ENCODE measurements at places on chromosomes 5 and 9.

DNA sequence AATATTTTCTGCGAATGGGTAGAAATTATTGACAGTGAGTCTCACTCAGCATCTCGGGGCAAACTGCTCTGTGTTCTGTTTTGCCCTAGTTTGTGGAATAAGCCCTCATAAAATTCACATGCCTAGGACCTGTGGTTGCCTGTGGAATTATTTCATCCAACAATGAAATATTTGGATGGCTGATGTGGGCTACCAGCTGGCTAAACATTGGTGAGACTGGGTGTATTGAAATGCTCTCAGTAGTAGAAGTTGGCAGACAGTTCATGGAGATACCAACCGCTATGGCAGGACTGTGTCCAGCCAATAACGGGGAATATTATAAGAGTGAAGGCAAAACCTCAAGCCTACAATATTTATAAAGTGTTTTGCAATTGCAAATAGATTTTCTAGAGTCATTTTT is 344.1 kb upstream of the RPS23 start:
- DNase-seq, result no peak

DNA sequence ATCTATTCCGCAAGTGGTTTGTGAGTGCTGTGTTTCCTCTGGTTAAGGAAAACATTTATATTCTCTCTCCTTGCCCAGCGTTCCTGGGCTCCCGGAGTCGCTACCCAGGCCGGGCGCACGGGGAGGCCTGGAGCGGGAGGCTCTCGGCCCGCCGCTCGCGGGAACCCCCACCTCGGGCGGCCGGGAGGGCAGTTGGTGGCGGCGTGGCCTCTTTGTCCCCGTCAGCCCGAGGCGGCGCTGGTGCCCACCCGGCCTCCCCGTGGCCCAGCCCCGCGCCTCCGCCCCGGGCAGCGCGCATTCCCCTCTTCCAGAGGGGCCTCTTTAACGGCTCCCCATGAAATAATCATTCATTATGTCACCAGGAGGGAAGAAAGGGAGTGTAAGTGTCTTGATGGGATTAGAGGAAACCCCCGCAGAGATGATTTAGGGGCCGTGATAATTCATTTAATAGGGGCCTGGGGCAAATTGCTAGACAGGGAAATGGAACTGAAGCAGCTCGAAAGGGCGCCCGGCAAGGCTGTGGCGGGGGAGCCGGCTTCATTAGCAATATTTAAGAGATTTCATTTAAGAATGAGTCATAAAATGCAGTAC is 181.9 kb upstream of the TBCA start:
- DNase-seq, result no peak

GRCh38 chr9:94703488-94704140 is 22.9 kb upstream of the AOPEP start:
- DNase-seq, result no peak

GRCh38 chr9:128419061-128419925 is 1.4 kb upstream of the CERCAM start:
- peak; percentile 81 for DNase-seq

DNA sequence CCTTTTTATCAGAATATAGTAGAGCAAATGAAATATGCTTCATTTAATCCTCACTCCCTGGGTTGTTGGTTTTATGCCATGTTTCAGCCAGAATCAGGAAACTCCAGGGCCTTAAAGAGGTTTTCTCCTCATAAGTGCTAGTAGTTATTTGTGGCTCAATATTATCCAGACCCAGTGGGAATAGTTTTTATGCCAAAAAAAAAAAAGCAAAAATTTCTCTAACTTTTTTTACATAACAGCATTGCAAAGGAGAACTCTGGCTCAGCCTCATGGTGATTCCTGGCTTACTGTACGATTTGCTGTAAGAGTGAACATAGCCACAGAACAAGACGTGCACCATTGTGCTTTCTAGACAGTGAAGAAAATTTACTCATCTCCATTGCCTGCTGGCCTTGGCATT is 232.5 kb downstream of the PJA2 start:
- DNase-seq, result no peak

DNA sequence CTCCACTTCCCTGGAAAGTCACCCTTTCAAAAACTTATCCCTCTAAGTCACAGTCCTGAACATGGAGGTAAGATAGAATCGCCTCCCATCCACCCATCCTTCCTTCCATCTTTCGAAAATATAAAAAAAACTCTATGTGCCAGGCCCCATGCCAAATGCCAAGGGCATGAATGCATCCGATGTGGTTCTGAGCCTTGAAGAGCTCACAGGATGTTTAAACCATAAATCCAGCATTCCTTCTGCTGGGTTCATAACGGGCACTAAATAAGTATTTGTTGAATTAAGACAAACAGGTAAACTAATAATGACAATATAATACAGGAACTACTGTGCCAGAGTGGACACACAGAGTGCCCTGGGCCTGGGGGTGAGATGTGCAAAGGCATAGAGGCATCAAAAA is 147.3 kb downstream of the TTLL11 start:
- no peak for DNase-seq

DNA sequence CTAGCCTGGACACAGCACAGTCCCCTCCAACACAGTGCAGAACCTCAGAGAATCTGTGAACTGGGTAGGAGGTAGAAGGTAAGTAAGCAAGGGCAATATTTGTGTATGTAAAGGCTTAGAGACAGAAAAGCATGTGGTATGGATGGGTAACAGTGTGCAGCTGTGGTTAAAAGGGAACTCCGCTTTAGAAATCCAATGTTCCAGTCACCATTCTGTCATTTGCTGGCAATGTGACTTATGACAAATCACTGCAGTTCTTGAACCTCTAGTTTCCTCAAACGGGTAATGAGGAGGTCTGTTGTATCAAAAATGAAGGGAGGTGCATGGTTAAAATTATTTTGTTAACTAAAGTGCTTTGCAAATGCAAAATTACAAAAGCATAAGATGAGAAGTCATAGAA is 125.5 kb upstream of the IFNE start:
- DNase-seq, result no peak

GRCh38 chr5:151454166-151454565 is 6.8 kb downstream of the SLC36A1 start:
- DNase-seq, result no peak

- DNase-seq, result no peak
These were observed 104.6 kb downstream of the CDK5RAP2 start for GRCh38 chr9:120475341-120475740.

- peak; percentile 87 for DNase-seq
These were observed 91.6 kb downstream of the CFAP90 start for GRCh38 chr5:7759257-7759871.

- DNase-seq, result no peak
These were observed 109.8 kb upstream of the NMUR2 start for GRCh38 chr5:152514827-152515397.

GRCh38 chr9:17894501-17895160 is 315.8 kb downstream of the SH3GL2 start:
- no peak for DNase-seq

- no peak for DNase-seq
These were observed 103.2 kb downstream of the LHFPL2 start for GRCh38 chr5:78545406-78545805.

GRCh38 chr5:130541617-130542221 is 623.3 kb downstream of the HINT1 start:
- no peak for DNase-seq

DNA sequence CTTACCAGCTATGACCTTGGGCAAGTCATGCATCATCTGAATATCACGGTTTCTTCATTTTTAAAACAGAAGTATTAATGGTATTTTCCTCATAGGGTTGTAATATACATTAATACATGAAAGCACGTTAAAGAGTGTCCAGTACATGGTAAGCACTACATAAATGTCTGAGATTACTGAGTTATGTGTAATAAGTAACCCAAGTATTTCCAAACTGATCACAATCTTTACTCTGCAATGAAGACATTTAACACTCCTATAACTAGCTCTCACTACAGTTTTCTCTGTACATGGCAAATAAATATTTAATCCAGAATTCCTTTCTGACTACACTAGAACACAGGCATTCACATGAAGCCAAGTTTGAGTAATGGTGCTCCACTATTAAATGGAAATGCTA is 4.0 kb downstream of the GLDC start:
- DNase-seq, result no peak

GRCh38 chr5:35857606-35858205 is 1.0 kb downstream of the IL7R start:
- no peak for DNase-seq

GRCh38 chr9:107137495-107138202 is 145.4 kb upstream of the RAD23B start:
- DNase-seq, result no peak

DNA sequence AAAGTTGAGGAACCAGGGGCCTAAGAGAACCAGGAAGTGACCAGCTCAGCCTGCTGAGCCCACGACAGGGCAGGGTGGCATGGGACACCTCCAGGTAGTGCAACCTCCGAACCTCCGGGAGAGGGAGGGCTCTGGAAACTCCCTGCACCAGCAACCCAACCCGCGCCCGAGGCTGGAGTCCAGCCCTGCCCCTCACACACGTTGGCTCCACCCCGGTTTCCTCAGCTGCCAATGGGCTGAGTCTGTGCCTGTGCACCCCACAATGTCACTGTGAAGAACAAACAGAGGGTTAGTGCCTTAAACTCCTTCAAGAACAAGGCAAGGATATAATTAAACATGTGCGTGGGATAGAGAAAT is 17.0 kb upstream of the UNC5A start:
- DNase-seq, result no peak

- no peak for DNase-seq
These were observed 68.7 kb upstream of the OSMR start for GRCh38 chr5:38777111-38777510.

GRCh38 chr9:130327781-130328348 is 62.3 kb downstream of the HMCN2 start:
- DNase-seq, result no peak

- no peak for DNase-seq
These were observed 47.5 kb downstream of the BARX1 start for GRCh38 chr9:93907551-93908199.

- DNase-seq, result no peak
These were observed 116.9 kb upstream of the MPDZ start for GRCh38 chr9:13396418-13396817.

GRCh38 chr9:29322240-29322639 is 1749.0 kb upstream of the C9orf72 start:
- DNase-seq, result no peak

DNA sequence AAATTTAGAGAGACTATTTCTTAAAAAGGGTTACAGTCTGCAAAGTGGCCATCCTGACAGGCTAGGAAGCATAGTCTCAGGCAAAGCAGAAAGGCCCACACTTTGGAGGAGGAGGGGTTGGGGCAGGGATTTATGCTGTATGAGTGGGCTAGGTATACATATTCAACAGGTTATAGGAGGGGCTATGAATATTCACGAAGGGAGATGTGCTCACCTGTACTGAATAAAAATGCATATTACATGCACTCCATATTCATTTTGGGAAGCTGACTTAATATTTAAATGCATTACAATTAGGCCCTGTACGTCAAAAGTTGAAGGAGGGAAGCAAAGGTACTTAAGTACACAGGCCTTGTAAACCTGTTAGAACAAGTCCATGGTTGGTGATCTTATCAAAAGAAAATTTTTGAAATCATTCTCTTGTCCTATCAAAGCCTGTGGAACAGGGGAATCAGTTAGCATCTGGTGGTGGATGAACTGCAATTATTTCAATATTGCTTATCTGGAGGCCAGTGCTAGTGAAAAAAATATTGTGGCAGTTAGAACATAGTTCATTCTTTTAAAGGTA is 1.6 kb downstream of the CENPP start:
- no peak for DNase-seq

DNA sequence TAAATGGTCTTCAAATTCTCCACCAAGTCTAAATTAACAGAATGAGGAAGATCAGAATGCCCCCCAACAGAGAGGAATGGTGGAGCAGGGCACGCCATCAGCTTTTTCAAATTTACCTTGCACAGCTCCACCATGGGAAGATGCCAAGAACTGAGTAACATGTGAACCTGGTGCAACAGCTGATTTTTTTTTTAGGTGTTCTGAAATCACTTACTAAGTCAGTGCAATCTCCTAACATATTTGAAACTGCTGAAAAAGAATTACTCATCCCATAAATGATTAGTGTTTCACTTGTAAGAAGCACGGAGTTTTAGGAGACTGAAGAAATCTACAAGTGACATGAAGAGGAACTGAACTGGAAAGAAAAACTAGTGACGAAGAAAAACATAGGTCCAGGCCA is 5.1 kb downstream of the TMEM245 start:
- no peak for DNase-seq

DNA sequence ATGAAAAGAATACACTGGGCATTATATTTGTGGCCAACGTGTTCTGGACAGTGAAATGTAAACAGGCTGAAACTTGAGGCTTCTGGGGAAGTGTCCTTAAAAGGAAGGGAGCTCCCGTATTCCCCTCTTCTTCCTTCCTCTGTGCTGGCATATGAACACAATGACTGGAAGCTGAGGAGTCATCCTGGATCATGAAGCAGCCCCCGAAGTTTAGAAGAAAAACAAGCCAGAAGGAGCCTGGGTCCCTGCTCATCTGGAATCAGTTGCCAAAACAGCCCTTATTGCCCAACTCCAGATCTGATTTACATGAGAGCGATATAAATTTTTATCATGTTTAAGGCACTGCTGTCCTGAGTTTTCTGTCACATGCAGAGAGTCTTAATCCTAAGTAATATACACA is 65.4 kb upstream of the SLC1A1 start:
- no peak for DNase-seq

DNA sequence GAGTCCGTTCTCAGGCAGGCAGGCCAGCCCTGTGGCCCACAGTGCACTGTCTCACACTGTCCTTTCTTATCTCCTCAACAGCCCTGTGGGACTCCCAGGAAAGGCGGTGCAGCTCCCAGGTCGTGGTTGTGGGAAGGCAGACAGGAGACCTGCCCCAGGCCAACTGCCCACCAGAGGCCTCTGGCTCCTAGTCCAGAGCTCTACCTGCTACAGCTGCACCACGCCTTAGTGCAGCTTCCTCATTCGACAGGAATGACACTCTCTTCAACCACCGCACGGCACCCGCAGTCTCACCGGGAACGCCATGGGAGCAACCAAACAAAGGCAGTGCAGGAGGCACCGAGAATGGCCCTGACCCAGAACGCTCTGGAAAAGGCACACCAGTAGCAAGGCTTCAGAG is 25.3 kb downstream of the CAMSAP1 start:
- DNase-seq, result no peak

DNA sequence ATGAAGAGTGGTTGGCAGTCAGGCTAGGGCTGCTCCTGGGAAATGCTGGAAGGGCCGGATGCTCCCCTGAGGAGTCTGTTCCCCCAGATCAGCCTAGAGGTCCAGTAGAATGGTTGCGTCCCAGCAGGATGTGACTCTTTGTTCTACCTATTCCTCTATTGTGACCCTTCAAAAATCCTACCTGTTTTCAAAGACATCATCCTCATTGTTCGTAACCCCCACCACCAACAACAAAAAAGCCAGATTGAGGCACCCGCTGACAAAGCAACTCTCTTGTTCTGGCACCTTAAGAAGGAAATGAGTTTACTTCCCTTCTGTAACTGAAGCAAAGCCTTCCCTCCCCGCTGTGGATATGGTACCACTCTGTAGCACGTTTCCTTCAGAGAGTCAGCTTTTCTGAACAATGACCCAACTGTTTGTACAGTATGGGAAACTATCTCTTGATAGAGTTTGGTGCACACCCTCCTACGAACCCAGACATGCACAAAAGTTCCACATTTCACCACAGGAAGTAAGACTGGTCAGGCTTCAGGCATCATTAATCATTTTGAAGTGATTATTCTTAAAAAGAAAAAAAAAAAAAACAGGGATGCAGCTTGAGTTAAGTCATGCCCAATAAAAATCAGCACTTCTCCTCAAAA is 207.2 kb downstream of the ENC1 start:
- no peak for DNase-seq
